Stimulated activated CD4-positive, alpha-beta T cell treated with anti-CD3 and anti-CD28 coated beads, Interleukin-4, amount 100 ng/mL, for 1 hour (primary cell): ENCODE measurements at places on chromosomes 11 and 22.

DNA sequence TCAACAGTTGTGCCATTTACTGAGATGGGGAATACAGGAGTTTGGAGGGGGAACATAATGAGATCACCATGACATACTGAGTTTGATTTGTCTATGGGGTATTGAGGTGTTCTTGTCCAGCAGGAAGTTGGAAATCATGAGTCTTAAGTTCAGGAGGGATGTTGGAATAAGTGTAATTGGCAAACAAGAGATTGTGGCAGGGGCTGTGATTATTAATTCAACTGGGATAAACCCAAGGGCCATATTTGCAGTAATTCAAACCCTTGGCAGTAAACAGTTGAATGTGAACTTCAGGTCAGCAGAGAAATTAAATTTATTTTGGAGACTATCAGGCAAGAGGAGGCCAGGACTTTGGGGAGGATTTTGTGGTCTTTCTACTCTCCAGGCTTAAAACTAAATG is 33.4 kb downstream of the ADM start:
- DNase-seq, result no peak

DNA sequence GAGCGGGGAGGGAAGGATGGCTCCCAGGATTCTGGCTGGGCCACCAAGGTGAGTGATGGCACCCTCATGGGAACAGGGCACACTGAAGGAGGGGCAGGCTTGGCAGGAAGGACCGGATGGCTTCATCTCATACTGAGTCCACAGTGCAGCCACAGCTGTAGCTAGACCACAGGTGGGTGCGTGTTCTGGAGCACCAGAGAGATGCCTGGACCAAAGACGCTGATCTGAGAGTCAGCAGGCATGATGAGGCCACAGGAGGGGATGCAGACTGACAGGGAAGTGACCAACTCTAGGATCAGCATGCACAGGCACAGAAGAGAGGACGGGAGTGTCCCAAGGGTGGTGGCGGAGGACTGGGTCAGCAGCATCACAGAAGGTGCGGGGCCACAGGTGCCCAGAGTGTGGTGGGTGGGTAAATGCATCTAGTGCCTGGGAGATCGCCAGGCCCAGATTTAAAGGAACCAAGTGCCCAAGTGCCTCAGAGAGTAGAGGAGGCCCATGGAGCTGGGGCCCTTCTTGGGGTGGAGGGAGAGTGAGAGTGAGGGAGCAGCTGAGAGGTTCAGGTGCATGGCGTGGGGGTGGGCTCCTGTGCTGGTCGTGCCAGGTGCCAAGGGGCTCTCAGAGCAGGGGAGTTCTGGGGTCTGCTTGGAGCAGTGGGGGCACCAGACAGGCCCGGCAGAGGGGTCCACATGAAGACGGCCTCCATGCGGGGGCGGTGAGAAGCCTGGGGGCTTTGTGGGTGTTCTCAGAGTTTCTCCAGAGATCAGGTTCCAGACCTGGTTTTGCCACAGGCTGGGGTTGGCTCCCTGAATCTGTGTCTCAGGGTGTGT is 113.7 kb downstream of the CEP164 start:
- no peak for DNase-seq

DNA sequence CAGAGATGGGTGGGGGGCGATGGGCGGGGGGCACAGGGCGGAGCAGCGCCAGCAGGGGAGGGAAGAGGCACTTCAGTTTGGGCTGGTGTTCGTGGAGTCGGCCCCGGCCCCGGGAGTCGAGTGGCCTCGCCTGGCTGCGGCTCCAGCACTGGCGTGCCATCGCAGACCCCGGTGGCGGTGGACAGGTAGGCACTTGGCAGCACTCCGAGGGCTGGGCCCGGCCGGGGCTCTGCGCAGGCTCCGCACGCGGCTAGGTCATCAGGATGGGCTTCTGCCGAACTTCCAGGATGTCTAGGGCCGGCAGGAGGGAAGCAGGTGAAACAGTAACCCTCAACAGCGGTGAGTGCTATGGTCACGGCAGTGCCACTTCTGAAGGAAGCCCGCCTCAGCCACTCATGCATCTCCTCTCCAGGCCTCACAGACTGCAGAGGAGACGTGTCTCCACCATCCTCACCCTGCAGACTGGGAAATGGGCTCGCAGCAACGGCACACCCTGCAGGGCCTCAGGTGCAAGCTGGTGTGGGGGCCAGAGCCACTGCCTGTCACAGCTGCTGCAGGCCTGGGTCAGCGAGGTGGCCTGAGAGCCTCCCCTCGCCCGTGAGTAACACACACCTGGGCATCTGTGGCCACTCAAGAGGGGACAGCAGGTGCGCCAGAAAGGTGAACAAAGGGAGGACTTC is 33.3 kb downstream of the NUP50 start:
- DNase-seq, result no peak

- DNase-seq, result peak; percentile 96
Measured at GRCh38 chr11:75814677-75815344, at the start of gene UVRAG. TSS of gene UVRAG (plus strand) at chr11:75815210. CDS start at chr11:75815408, 198 bp downstream.

- DNase-seq, result no peak
Measured at GRCh38 chr11:94400050-94400449, 1.2 kb downstream of the GPR83 start.

DNA sequence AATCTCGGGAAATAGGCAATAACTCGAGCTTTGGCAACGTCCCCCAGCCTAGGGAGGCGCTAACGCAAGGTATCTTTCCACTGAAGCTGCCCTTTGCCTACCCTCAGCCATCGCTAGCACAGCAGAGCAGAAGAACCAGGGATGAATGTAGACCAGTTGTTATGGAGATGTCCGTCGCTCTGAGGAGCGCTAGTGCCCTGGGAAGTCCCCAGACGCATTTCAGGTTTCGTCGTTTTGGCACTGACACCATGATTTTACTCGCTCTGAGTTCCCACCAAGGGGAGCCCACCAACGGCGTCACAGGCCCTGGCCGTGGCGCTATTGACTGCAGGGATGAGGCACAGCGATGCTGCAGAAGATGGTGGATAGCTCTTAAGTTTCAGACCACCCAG is 22.7 kb upstream of the BDNF start:
- DNase-seq, result no peak

DNA sequence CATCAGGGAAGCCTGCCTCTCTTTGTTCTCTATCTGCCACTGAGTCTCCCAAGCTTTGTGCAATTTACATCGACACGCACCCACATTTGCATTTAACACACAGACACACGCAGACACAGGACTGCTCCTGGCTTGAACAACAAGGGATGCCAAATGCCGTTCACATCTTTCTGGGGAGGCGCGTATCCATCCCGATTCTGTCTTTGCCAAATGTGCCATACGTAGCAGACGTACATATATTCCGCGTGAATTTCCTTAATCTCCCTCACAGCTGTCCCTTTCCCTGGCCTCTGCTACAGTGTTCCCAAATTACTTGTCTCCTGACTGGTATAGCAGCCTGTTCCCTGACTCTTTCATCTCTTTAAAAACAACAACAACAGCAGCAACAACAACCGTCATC is 409.5 kb downstream of the MIAT start:
- DNase-seq, result no peak

DNA sequence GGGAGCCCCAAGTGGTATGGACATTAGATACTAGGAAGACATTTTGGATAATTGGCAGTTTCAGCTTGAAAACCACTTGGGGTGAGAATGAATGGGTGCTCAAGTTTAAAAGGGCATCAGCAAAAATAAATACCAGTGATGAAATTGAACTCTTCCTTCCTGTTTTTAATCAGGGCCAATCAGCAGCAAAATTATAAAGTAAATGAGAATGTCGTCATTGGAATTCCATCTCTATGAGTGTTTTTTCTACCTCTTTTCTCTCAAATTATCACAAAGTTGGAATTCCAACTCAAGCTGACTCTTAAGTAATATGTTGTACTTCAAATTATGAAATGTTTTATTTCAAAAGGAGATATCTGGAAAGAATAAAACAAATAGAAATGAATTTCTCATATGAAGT is 730.6 kb downstream of the METTL15 start:
- DNase-seq, result no peak

GRCh38 chr11:41051919-41052635 is 407.4 kb downstream of the LRRC4C start:
- no peak for DNase-seq
